GDM1 (cell line): ENCODE measurements at places on chromosomes 11 and 22.
A peak's percentile ranks its signal among the peaks of the same experiment; 100 is the strongest.

DNA sequence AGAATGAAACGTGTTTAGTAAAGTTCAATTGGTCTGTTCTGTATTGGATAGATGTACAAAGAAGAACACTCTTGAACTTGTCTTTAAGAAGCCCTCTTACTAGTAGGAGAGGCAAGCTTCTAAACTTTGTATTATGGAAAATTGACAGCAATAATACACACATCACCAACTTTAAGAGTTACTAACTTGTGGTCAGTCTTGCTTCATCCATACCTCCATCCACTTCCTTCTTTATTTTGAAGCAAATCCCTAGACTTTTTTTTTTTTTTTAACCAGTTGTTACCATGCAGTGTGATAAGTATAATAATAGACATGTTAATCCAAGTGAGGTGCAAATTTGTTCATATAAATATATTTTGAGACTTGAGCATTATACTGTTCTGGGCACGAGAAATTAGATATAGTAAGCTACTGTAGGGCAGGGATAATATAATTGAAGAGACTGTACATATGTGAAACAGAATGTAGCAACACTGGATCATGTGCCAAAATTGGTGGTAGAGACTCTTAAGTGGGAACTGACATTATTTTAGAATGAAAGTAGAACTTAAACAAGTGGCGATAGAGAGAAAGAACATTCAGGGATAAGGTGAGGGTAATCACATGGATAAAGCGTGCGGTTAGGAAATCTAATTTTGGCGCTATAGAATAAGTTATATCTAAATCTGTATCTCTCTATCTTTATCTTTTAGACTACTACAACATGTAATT is 6.5 kb downstream of the FAR1 start:
- DNase-seq: no peak

DNA sequence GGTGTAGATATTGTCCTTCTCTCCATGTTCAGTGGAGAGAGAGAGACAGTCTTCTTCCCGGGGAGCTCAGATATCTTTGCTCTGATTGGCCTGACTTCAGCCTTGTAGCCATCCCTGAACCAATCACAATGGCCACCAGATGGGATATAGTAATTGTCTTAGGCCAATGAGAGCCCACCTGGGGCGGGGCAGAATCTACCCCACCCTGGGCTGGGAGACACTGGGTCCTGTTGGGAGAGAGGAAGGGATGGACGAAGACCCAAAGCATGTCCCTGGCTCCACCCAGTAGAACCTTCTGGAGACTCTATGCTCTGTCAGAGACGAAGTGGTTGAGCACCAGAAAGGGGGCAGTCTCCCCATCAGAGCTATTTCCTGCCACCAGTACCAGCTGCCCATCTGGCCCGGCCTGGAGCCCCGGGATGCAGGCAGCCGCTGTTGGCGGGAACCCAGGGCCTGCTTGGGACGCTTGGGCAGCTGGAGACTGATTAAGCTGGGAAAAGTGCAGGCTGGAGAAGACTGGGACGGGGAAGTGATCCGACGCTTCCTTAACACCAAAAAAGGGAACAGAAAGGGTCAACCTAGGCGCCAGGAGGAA is 31.6 kb upstream of the CBX7 start:
- no peak for DNase-seq

- no peak for DNase-seq
Measured at GRCh38 chr22:22815397-22816170, 72.0 kb upstream of the IGLL5 start.

GRCh38 chr11:131917634-131918384 is 547.4 kb downstream of the NTM start:
- no peak for DNase-seq

GRCh38 chr22:17921871-17922821 is 102.2 kb downstream of the MICAL3 start:
- no peak for DNase-seq

- no peak for DNase-seq
Measured at GRCh38 chr11:118953265-118953664, 2.8 kb upstream of the UPK2 start.

- no peak for DNase-seq
Measured at GRCh38 chr22:39481054-39481453, 21.0 kb upstream of the MIEF1 start.

GRCh38 chr22:47295982-47296381 is 533.5 kb downstream of the TBC1D22A start:
- no peak for DNase-seq

DNA sequence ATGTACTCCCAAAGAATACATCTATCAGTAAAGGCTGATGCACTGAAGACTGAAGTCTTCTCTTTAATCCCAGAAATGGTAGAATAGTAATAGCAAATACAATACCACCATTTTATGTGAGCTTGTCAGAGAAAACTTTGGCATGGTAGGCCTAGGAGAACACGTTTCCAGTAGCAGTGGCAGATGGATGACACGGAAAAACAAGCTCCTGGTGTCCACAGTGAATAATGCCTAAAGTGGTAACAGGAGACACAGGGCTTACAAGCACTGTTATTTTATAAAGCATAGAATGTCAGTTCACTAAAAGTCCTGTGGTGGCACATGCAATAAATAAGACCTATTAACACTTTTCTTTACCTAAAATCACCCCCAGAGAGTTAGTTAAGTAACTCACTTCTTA is 277.6 kb downstream of the TTC28 start:
- no peak for DNase-seq

- no peak for DNase-seq
Measured at GRCh38 chr11:67640758-67641337, 1.3 kb upstream of the TBX10 start.

DNA sequence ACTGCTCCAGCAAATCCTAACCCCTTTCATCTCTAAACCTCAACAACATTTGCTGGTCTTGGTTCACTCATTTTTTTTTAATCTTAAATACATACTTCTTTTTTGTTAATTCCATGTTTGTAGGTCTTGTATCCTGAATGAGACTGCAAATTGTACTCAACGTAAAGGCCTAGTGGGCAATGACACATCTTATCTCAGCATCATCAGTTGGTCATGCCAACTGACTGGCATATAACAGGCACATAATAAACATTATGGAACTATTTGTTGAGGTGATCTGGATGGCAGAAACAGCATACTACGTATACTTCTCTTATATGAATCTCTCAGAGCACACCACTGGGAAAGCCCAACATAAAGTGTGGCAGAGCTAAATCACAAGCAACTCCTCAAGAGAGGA is 116.7 kb downstream of the RBFOX2 start:
- no peak for DNase-seq

GRCh38 chr11:128920666-128921065 is 22.0 kb downstream of the TP53AIP1 start:
- no peak for DNase-seq

DNA sequence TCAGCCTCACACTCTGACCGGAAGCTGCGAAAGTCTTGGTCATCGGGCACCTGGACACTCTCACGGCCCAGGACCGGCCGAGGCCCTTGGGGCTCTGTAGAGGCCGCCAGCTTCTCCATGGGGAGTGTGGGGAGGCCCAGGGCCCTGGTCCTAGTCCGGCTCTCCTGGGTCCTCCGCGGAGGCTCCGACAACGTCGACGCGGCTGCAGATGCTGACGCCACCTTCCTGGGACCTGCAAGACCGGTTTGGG is 12.9 kb downstream of the STARD10 start:
- DNase-seq: no peak

- no peak for DNase-seq
Measured at GRCh38 chr11:31671681-31672080, 139.4 kb downstream of the PAX6 start.

GRCh38 chr11:111408789-111409727 is 30.0 kb upstream of the POU2AF1 start:
- no peak for DNase-seq

GRCh38 chr11:57751676-57752253 is at the start of gene BTBD18:
Gene BTBD18, minus strand, starts transcription at chr11:57751819. Its CDS starts 631 bp downstream, at chr11:57751188.
- DNase-seq: no peak

- DNase-seq: no peak
Measured at GRCh38 chr22:32650553-32651345, 150.8 kb upstream of the TIMP3 start.

DNA sequence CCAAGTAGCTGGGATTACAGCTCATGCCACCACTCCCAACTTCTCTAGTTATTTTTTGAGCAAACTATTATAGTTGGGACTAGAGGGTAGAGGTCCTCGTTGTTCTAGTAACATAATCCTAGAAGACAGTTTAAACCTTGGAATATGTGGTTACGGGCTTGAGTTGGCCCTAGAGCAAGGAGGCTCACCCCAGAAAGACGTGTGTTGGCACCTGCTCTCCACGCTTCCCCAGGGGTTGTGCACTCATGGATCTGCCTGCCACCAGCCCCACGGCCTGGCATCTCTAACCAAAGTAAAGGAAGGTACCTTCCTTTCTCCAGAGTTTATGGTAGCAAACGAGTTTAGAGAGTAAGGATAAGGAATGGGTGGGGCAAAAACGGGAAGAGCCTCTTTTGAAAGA is 79.0 kb downstream of the SCN3B start:
- no peak for DNase-seq

- DNase-seq: no peak
Measured at GRCh38 chr11:87022738-87023137, 15.0 kb upstream of the TMEM135 start.

DNA sequence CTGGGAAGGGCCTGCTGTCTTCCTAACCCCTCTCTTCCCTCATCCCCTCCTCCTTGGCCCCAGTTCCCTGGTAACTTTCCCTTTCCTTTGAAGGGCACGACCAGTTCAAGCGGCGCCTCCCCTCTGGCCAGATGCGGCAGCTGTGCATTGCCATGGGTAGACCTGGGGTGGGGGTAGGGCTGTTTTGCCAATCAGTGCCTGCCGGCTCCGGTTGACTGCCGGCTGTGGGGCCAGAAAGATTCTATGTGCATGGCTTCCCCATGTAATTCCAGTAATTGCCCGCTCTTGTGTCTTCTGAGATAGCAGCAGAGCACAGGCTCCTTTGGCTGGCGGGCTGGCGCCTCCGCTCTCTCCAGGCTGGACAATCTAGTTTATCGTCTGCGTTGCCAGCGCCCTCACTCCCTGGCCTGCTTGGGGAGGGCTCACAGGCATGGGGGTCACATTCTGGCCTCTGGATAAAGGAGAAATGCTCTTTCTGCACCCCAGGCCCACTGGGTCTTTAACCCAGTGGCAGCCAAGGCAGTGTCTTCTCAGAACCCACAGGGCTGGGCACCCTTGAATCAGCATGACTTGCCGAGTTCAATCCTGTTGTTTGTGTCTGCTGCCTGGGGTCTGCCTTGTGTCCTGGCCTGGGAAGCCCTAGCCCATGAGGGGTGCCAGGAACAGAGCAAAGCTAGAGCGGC is 9.4 kb downstream of the SIDT2 start:
- no peak for DNase-seq

DNA sequence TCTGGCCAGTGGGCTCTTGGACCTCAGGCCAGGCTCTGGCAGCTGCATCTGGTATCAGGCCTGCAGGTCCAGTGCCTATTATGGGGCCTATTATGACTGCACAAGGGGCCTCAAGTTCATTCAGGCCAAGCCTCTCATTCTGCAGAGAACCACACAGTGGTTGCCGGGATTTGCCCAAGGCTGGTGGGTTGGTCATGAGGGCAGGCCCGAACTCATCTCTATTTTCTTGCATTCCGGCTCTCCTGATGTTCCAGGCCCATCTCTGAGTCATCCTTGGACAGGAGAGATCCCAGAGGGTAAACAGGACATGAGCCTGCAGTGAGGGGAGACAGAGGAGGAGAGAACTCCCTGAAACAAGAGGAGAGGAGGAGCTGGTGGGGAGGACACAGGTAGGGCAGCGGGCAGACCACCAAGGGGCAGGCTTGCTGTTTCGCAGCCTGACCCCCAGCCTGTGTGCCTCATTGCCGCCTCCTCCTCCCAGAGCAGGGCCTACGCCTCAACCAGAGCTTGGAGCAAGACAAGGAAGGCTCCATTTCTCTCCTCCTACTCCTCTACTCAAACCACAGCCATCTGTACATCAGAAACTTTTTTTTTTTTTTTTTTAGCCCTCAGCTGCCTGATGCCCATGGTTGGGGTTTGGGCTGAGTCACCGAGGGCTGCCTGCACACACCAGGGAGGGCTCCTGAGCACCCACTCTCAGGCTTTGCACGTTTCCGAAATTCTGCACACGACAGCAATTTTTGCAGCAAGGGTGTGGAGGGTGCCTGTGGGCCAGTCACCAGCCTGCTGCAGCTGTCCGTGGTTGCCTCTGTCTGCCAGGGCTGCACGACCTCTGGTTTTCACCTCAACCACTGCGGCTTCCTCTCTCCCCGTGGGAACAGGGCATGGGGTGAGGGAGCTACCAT is 12.7 kb upstream of the TREH start:
- peak; percentile 31 for DNase-seq

GRCh38 chr11:126139111-126140091 is 72.0 kb downstream of the RPUSD4 start:
- no peak for DNase-seq

DNA sequence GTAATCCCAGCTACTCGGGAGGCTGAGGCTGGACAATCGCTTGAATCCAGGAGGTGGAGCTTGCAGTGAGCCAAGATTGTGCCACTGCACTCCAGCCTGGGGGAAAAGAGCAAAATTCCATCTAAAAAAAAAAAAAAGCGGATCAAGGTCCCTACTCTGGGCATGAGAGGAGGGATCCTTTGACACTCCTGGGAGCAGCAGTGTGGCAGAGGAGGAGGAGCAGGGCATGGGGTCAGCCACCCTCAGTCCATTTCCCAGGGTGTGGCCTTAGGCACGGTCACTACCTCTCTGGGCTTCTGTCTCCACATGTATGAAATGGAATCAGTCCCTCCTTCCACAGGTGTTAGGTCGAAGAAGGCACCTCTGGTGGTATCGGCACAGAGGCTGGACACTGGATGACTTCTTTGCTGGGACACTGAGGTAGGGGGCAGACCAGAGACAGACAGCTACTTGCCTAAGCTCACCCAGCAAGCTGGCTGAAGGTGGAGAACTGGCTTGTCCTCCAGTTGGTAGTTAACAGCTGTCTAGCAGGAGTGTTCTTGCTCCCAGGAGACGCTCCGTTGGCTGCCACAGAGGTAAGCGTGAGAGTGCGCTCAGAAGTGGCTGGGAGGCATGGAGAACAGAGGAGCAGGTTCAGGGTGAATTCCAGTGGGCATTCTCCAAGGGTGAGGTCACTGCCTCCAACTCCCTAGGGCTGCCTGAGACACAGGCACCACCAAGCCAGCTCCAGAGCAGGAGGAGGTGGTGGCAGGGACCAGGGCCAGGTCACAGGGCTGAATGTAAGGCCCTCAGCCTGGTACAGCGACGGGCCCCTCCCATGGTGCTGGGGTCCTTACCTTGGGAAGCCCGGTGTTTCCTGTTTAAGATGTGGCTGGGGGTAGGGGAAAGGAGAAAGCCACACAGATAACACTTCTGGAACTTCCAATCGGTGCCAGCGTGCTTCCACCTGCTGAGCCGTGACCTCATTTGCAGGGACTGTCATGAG is 19.5 kb downstream of the TXN2 start:
- no peak for DNase-seq

GRCh38 chr11:68312780-68313573 is 586 bp downstream of the LRP5 start:
- no peak for DNase-seq

- no peak for DNase-seq
Measured at GRCh38 chr11:32752001-32752400, 42.5 kb downstream of the CCDC73 start.

DNA sequence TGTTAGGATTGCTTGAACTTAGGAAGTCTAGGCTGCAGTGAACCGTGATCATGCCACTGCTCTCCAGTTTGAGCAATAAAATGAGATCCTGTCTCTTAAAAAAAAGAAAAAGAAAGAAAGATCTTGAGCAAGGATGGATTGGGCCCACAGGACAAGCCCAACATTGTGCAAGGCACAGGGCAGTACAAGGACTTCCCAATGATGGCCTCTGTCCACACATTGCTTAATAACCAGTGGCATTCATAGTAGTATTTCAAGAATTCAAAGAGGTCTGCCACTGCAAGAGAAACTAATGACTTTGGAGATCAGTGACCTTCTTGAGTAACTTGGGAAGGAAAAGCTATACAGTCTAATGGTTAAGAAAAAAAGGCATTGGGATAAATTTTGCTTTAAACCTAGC is 44.6 kb downstream of the SEZ6L start:
- DNase-seq: no peak

- no peak for DNase-seq
Measured at GRCh38 chr11:96038046-96038445, 114.1 kb upstream of the MTMR2 start.
